NCI-H774 (cell line): ENCODE measurements at places on chromosomes 11 and 22.
A peak's percentile ranks its signal among the peaks of the same experiment; 100 is the strongest.

GRCh38 chr11:129323896-129324502, 51.6 kb upstream of the BARX2 start:
- DNase-seq = peak; percentile 50

DNA sequence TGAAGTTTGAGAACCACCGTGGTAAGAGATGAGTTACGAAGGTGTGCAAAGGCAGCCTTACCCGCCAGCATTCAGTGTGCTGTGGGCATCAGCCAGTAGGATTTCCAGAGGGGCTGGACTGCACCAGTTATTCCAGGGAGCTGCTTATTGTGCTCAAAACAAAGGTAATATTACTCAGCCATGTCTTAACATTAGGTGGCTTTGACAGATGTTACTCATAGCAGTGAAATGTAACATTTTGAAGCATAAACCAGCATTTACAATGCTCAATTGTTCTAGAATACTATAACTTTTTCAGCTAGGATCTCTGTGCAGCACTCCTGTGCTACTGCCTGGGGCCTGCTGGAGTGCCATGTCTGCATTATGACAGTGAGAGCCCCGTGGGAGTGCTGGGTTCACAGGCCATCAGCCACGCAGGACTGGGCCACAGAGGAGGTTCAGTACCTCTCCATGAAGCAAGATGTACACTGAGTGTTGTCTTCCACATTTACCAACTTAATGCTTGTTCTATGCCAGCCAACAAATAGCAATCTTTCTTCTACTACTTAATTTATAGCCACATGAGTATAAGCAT, 238.1 kb downstream of the CADM1 start:
- DNase-seq = no peak

- DNase-seq = no peak
These were observed 106.5 kb downstream of the FEZ1 start for GRCh38 chr11:125389339-125390166.

DNA sequence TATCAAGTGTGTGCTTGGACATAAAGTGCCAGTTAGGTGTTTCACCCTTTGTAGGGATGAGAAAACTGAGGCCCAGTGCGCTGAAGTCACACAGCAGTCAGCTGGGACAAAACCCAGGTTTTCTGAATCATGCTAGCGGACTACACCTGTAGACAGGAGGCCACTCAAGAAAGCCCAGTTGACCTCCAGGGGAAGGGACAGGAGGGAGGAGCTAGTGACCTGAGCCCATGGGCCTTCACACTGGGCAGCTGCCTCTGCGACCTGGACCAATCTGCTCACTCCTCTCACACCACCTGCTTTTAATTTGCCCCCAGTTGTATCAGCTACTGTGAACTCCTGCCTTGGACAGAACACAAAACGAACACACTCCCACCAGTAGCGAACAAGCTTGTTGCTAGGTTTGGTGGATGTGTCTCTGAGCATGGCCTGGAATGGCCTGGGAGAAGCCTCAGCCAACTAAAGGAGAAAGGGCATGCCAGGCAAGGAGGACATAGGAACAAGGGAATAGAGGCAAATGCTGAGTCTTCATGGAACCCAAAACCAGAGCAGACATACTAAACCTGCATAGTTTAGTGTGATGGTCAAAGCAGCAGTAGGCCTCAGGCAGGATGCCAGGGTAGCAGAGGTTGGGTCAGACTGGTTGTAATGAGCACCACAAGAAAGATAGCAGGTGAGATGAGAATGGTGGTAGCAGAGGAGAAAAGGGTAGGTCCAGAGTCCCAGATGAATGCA, 7.2 kb downstream of the LMO1 start:
- no peak for DNase-seq

GRCh38 chr11:6671991-6672390, 11.1 kb downstream of the MRPL17 start:
- DNase-seq = no peak

DNA sequence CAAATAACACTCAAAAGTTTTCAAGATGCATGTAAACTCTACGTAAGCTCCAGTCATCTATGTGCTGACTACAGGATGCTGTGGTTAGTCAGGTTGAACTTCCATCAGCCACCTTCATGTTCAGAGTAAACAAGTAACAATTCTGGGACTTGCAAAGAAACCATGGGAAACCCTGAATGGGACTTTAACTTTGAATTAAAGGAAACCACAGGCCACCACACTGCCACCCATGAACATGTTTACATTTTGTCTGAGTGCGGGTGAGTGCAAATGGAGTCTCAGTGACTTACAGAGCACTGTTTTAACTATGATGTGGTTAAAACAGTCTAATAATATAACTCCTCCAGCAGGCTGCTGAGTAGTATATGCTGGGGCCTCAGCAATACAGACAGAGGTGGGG, 12.9 kb upstream of the SYTL2 start:
- DNase-seq = no peak

DNA sequence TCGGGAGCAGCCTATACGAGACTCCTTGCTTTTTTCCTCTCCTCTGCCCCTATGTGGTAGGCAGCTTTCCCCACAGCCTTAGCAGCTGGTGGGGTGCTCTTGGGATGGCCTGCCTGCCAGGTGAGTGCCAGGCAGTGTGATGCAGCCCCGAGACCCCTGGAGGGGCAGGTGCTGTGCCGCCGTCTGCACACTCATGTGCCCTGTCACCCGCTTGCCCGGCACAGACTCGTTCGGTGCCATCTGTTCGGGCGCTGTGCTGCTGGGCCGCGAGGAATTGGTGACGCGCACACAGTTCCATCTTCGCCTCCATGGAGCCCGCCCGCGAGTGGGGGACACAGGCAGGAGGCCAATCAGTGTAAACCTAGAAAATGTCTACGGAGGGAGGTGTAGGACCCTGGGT, 15.1 kb downstream of the TRMU start:
- DNase-seq = no peak
